ENCODE measurements at places on chromosomes 1 and 21.

DNA sequence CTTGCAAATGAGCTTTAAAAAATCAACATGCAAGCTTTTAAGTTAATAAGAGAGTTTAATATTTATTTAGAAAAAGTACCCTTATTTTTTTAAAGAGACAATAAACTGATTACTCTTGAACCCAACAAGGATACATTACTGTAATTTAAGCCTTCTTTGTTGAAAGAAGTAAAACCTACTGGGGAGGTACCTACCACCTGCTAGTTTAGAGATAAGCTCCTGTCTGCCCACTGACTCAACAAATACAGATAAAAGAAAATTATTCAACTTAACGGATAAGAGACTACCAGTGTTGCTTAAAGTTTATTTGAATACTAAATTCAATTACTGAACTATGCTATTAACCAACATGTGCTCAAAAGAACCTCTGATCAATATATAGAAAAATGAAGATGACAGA lies 23.1 kb downstream of the USP24 start:
- no peak for DNase-seq

DNA sequence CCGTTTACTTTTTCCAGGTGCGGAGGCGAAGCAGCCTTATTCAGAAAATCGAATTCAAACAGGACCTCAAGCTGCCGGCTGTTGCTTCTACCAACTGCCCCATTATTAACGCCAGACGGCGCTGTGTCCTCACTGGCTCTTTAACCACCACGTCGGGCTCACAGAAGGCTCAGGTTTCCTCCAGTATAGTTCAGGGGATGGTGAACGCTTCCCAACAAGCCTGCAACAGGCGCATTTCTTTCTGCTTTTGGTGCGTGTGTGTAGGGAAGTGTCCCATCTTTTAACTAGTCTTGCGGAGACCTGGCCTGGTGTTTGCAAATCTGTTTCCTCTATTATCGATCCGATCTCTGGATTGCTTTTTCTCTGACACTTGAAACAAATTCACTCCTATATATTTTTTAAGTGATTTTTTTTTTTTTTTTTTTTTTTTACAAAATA lies 791 bp upstream of the STUM start:
- DNase-seq: peak; percentile 91

DNA sequence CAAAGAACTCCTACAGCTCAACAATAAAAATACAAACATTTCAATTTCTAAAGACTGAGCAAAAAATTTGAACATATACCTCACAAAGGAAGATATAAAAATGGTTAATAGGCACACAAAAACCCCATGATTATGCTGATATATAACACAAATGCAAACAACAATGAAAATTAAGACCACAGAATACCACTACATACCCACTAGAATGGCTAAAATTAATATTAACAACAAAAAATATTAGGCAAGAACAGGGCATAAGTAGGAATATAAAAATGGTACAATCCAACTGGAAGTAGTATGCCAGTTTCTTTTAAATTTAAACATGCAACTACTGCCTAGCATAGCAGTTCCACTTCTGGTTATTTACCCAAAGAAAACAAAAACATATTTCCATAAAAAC lies 77.3 kb downstream of the CDC42BPA start:
- DNase-seq: no peak

GRCh38 chr1:154775621-154776605 lies 94.2 kb downstream of the KCNN3 start:
- no peak for DNase-seq

DNA sequence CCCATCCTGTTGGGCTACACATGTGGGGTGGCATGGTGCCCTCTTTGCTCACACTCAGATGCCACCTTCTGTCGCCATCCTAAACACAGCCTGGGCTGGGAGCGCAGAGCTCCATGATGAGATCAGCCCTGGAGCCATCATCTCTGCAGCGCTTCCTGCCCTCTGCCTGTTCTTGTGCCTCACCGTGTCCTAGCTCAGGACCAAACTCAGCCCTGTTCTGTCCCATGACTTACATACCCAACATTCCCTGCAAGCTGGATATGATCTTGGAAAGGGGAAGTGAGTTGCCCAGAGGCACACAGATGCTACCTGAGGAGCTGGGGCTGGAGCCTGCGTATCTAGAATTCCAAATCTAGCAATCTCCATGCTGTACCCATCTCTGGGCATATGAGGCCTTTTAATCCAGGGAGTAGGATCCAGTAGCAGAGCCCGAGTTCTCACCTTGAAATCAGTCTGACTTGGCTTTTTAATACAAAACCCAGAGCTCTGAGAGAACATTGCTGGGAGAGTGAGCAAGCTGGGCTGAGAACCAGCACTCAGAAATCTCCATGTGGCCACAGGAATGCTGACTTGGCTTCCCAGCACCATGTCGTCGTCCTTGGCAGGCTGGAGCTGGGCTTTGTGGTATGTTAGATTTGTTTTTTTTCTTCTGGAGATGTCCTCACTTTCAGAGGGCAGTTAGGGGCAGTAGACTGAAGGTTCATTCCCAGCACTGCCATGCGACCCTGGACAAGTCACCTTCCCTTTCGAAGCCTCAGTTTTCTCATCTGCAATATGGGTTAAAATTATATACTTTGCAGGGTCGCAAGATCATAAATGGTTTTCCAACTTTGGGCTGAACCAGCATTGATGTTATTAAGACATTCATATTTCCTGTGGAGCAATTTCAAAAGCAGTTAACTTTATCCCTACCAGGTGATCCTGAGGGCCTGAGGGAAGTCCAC lies 2.6 kb downstream of the ALPL start:
- peak; percentile 51 for DNase-seq

GRCh38 chr1:54604572-54605370 lies 18.6 kb downstream of the FAM151A start:
- DNase-seq: no peak

GRCh38 chr1:153841463-153841994 lies 66.3 kb downstream of the SLC27A3 start:
- no peak for DNase-seq

GRCh38 chr1:72281637-72282270 lies 585 bp downstream of the NEGR1 start:
- no peak for DNase-seq

GRCh38 chr1:198906739-198907422 lies 268.0 kb downstream of the PTPRC start:
- no peak for DNase-seq

- DNase-seq: no peak
Observed at GRCh38 chr1:63922848-63923247, 149.0 kb downstream of the ROR1 start.

All from muscle of arm (tissue), 14 donors.